Nucleus accumbens (tissue), 56 donors: ENCODE measurements at places on chromosomes 5 and 9.

DNA sequence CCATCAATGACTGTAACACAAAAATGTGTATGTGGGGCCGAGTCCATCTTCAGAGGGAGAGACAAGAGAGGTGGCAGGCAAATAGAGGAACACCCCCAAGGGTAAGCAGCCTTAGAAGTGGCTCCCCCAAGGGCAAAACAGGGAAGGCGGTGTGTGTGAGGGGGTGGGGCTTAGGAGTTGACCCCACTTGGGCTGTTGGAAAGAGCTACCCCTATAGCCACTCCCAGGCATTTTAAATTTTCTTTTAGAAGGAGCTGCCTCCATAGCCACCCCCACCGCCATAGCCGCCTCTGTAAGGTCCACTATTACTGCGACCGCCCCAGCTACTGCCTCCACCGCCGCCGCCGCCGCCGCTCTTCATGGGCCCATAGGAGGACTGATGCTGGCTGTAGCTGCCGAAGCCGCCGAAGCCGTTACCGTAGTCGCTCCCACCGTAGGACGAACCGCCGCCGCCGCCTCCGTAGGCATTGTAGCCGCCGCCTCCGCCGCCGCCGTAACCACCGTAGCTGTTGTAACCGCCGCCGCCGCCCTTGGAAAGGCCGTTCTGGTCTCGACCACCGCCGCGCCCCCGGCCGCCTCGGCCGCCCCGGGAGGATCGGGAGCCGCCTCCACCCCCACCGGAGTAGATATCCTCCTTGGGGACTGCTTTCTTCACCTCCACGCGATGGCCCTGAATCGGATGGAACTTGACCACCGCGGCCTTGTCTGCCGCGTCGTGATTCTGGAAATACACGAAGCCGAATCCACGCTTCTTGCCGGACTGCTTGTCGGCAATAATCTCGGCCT lies 1.1 kb downstream of the HNRNPA0 start:
- DNase-seq, result no peak

- DNase-seq, result no peak
These were observed 95.4 kb downstream of the PAM start for GRCh38 chr5:102850503-102850902.

- DNase-seq, result no peak
These were observed 6.9 kb upstream of the SLC27A4 start for GRCh38 chr9:128333451-128333869.

DNA sequence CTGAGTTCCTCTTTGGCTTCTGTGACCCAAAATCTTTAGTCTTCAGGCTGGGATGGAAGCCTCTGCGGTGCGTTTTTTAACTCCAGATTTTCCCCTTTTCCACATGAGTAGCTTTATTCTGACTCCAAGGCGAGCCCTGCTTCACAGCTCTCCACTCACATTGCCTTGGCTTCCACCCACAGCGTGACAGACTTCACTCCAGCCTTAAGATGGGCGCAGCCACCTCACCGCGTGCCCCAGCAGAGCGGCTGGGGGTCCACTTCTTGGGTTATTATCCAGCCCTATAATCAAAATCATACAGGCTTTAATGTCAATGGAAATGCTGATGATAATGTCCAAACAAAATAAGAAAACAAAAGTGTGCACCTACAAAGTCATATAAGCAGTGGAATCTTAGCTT lies 1.2 kb downstream of the EXOC3 start:
- no peak for DNase-seq

GRCh38 chr5:96124589-96124988 lies 162.9 kb upstream of the ELL2 start:
- no peak for DNase-seq
